NCI-H2081 (cell line): ENCODE measurements at places on chromosomes 7 and 10.

DNA sequence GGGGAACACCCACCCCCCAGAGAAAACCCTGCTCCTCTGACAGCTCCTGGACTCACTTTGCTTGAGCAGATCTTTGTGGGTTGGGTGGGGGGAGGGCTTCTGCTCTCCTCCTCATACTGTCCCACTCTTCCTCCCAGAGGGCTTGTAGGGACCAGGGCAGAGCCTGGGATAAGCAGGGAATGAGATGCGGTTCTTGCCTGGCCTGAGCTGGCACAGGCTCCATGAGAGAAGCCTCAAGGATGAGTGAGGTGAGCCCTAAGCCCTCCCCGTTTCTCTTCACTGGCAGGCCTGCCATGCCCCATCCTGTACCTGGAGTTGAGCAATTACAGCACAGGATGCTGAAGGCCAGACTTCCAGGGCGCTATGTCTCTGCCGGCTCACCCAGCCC lies 134.7 kb downstream of the ADAM12 start:
- no peak for DNase-seq

GRCh38 chr7:112138325-112138852 lies 67.8 kb downstream of the DOCK4 start:
- peak; percentile 46 for DNase-seq

- DNase-seq, result no peak
These were observed 250.2 kb downstream of the DPP6 start for GRCh38 chr7:154302380-154302779.

- no peak for DNase-seq
These were observed 413.2 kb upstream of the PHF14 start for GRCh38 chr7:10560497-10560896.

DNA sequence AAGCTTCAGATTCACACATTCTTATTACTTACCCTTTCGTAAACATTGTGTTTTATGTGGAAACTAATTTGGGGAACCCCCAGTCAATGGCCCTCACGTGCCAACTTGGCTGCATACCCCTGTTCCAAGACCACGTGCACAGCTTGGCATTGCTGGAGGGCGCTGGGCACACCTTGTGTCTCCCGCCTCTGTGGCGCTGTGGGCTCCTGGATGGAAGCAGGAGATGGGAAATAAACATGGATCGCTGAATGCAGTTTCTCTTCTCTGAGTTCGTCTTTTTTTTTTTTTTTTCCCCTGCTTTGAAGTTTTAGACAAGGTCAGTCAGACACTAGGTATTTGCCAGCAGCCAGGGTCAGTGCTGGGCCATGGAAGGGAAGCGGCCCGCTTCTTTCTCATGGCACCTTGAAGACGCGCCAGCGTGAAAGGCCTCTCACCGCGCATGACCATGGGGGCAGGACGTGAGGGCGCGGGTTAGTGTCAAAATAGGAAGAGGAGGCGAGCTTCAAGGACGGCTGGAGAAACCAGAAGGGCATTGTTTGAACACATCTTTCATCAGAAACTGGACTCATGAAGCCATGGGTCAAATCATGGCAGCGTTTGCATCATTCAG lies 27.3 kb downstream of the BNIP3 start:
- DNase-seq, result no peak

DNA sequence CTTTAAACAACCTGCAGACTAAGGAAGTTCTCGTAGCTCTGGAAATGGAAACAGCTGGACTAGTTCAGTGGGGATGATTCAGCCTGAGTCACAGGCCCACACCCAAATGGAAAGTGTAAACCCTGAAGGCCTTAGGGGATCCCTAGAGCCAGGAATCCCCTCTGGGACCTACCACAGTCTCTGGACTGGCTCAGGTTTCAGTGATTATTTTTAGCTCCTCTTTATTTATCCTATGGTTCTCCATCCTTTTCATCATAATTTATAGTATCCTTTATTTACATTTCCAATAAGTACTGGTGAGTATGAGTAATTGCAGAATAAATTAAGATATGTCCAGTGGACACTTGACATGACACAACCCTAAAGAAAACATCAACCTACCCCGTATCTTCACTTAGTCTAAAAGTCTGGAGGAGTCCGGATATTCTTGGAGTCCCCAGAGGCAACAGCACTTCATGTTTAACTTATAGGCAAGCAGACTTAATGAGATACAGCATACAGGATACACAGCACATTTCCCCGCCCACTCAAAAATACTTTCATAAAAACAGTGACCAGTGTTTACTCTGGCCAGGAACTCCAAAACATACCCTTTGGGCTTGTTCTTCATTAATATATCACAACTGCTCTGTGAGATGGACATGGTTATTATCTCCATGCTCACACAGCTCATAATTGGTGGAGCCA lies 28.4 kb upstream of the SEMA3E start:
- DNase-seq, result peak; percentile 14

DNA sequence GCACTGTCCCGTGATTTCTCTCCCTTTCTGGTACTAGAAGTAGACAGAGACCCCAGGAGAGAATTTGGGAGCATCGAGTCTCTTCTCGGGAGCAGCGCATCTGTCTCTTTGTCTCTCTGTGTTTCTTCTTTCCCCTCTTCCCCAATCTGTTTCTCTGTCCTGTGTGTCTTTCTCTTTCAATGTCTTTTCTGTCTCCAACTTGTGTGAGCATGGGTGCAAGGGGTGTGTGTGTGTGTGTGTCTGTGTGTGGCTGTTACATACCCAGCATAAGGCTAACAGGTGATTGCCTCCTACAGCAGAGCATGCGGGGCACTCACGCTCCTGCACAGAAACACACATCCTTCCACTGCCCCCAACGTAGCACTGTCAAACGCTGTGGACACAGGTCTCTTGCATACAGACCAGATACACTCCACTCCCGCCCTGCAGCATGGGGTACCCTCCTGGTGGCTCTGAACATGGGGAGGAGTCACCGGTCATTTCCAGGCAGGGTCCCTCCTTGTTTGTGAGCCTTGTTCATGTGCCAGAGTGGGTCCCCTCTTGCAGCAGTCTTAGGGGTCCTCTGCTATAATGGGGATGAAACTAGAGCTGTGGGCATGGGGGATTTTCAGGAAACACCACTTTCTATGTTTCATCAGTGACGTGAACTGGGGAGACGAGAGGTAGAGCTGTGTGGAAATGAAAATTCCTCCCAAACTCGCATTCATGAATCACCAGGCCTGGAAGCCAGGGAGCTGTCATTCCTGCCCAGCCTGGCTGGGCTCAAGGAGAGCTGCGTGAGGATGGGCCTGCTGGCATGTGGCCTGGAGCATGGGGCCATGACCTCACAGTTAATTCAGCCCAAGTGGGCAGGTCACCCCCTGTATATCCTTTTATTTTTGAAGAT lies 980 bp downstream of the ADAMTS14 start:
- DNase-seq, result no peak

DNA sequence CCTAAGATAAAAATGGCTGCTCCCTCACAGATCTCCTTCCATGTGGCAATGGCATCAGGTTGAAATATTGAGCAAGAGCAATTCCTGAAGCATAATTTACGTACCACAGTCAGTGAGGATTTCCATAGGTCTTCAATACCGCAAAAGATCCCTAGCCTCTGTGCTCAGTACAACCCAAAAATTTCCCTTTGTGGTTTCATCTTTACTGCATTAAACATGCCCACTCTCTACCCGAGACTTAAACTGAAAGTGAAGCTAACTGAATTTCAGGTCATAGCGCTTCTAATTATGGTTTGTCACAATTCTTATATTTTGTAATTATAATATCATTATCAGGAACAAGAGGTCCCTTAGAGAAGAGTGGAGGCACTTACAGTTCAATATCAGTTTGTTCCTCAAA lies 1071.1 kb downstream of the XPNPEP1 start:
- no peak for DNase-seq

DNA sequence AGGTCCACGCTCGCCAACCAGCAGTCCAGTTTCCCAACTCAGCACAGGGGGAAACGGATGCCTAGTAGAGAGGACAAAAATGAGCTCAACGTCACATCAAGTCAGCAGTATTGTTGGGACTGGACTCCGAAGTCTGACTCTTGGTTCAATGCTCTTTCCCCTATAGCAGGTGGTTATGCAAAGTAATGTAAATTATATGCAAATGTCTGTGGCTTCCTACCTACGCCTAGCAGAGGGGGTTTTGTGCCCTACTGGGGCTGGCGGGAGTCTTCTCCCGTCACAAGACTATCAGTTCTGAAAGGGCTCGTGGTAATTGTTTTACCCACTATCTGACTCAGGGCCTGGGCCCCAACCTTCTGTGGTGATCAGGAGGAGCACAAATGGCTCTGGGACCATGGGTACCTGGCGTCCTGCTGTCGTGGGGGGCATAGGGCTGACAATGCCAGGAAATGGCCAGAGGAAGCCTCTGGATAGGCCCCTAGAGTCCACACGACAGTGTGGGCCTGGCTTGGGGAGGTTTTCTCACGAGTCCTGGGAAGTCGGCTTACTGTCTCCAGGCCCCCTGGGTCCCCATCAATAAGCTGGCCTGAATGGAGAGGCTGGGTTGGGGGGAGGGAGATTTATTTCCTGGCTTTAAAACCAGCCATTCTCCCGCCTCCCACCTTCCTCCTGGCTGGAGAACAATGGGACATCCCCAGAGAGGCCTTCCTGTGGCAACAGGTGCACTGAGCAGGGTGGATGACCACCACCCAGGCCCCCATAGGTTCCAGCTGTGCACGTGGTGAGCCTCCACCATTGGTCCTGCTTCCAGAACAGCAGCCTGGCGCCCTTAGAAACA lies 41.8 kb downstream of the UNC5B start:
- peak; percentile 17 for DNase-seq

- no peak for DNase-seq
These were observed 87.3 kb downstream of the EVX1 start for GRCh38 chr7:27329909-27330308.

GRCh38 chr10:6195376-6195775 lies 7.4 kb upstream of the PFKFB3 start:
- DNase-seq, result no peak

DNA sequence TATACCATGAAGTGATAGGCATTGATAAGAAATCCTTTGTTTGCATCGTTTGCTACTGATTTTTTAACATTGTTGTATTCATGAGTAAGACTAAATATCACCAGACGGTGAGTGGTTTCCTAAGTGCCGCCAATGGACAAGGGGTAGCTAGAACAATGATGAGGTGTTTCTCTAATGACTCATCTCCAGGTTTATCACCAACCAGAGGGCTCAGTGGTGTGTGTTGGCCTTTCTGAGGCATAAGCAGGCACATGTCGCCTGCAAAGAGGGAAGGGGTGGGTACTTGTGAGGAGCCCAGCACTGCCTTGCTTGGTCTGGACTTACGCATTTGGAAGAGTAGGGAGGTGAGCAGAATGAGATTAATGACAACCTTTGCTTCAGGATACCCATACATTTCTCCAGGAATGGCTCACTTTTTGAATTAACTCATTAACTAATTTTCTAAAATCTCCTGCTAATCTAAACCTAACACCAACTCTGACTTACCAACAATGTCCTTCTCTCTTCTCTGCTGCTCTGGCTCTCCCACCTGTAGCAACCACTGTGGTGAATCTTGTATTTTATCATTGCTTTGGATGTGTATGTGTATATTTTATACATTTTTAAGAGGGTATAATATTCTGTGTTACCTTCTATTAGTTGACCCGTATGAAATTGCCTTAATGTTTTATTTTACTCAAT lies 722.6 kb downstream of the GRID1 start:
- no peak for DNase-seq

GRCh38 chr7:151895631-151896031 lies 18.7 kb upstream of the PRKAG2 start:
- no peak for DNase-seq

GRCh38 chr10:6990891-6991290 lies 410.8 kb upstream of the PRKCQ start:
- DNase-seq, result no peak

DNA sequence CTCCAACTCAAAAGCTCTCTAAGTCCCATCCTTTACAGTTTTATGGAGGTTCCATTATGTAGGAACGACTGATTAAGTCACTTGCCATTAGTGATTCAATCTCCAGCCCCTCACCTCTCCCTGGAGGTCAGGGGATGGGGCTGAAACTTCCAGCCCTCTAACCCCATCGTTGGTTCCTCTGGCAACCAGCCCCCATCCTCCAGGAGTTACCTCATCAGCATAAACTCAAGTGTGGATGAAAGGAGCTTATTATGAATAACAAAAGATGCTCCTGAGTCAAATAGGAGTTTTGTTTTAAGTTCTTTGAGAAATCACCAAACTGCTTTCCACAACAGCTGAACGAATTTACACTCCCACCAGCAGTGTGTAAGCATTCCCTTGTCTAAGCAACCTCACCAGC lies 494.3 kb upstream of the AUTS2 start:
- no peak for DNase-seq

DNA sequence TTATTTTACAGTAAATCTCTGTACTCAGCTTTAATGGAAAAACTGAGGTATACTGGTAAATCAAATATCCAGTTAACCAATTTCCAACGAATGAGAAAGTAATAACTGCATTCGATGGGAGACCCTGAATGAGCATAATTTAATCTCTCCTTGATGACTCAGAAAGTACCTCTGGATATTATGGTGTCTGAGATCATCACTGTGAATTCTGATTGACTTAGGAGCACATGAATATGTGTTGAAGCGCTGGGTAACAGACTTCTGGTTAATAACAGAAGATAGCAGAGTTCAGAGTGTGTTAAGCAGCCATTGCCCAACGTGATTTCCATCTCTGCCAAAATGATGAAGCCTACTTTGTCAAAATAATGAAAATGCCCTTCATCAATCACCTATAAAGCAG lies 116.6 kb downstream of the NRP1 start:
- DNase-seq, result no peak

- DNase-seq, result no peak
These were observed 45.2 kb downstream of the DIP2C start for GRCh38 chr10:644076-644942.

DNA sequence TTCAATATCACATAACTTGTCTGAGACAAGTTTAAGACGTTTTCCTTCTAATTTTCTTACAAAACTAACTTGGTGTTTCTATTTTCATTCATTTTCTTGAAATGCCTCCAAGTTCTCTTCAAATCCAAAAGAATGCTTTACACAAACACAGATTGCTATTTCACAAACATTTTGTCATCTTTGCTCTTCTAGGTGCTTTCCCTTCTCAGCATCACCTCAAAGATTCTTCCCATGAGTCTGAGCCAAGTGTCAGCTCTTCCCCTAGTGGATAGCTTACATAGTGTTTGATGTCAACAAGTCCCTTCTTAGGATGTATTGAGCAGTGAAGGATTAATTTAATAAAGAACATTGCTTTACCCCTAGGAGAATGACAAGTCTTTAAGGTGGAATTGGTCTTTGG lies 38.1 kb upstream of the SEMA3A start:
- DNase-seq, result no peak

- no peak for DNase-seq
These were observed 140.5 kb downstream of the BICC1 start for GRCh38 chr10:58653139-58653538.

GRCh38 chr10:71761541-71762113 lies 11.7 kb downstream of the VSIR start:
- DNase-seq, result no peak
